ENCODE measurements at places on chromosomes 1 and 21.
A peak's percentile ranks its signal among the peaks of the same experiment; 100 is the strongest.

GRCh38 chr1:26180010-26180506, 2.8 kb downstream of the CNKSR1 start:
- DNase-seq, result no peak

DNA sequence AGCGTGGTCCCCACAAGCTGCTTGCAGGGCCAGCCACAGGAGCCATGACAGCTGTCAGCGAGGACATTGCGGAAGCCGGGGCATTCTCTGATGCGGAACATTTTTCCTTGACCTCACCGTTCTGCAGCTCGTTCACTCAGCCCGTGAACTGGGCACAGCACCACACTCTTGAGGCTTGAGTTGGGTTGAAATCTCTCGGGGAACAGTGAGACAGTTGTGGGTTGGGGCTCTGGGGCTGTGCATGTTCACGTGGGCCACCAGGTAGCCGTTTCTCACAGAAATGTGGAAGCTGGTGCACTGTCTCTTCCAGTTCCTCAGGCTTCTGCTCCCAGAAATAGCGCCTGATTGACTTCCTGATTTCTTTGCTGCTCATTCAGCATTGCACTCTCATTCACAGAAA, 69.8 kb downstream of the SPSB1 start:
- DNase-seq, result no peak

DNA sequence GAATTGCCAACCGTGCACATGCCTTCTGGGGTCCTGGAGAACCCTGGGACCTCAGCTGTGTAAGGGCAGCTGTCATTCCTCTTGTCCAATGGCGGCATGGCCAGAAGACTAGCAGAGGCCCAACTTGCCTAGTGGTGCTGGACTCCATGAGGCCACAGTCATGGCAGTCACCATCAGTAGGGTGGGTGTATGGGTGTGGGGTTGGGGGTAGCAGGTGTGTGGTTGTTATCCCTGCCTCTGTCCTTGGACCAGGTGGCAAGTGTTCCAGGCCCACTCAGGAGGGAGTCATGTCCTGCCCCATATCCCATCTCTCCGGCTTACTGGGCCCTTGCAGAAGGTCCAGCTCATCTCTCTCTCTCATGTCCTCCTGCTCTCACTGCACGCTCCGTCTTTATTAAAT, 1596.2 kb downstream of the MRPL39 start:
- no peak for DNase-seq

- peak; percentile 11 for DNase-seq
Observed at GRCh38 chr1:170375082-170375723, 156.8 kb upstream of the GORAB start.

DNA sequence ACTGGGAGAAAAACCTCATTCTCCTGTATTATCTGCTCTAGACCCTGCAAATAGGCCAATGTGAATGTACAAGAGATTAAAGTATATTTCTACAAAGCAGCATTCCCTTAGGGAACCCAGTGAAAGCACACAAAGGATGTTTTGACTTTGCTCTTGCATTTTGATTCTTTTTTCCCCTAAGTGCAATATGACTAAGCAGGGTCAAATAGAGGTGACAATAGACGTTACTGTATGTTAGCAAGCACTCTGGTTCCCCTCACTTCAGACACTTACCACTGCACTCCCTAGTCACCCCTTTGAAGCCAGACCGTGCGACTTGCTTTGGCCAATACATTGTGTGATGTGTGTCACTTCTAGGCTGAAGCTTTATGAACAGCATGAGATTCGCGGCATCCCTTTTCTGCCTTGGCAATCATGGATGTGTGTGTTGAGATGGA, 209.7 kb downstream of the RHOU start:
- no peak for DNase-seq

DNA sequence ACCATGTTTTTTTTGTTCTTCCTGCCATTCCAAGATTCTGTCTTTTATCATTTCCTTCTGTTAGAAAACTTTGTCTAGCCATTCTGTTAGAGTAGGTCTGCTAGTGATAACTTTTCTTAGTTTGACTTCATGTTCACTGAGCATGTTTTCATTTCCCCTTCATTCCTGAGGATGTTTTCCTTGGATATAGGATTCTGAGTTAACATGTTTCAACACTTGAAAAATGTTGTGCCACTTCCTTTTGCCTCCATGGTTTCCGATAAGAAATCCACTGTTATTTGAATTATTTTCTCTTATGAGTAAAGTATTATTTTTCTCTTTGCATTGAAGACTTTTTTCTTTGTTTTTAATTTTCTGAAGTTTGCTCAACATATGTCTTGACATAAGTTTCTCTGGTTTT, 66.7 kb downstream of the ATP1A1 start:
- DNase-seq, result no peak

GRCh38 chr1:205505076-205505729, 734 bp downstream of the CDK18 start:
- no peak for DNase-seq

- DNase-seq, result no peak
Observed at GRCh38 chr1:110756506-110756905, 81.8 kb upstream of the KCNA3 start.

DNA sequence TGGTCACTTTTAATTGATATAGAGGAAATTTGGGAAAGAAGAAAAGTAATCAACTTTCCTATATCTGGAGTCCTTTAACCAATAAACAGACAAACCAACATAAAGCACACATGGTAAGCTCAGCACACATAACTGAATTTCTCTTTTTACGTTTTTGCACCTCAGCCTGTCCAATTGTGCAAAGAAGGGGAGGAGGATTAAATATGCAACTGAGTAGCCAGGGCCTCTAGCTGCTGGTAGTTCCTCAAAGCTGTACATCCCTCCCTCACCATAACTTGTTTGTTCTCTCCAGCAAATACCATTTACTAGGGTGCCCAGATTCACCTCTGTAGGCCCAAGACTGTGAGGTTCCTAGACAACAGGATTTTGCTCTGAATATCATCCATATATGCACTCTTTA, 25.4 kb downstream of the ST6GALNAC5 start:
- no peak for DNase-seq

DNA sequence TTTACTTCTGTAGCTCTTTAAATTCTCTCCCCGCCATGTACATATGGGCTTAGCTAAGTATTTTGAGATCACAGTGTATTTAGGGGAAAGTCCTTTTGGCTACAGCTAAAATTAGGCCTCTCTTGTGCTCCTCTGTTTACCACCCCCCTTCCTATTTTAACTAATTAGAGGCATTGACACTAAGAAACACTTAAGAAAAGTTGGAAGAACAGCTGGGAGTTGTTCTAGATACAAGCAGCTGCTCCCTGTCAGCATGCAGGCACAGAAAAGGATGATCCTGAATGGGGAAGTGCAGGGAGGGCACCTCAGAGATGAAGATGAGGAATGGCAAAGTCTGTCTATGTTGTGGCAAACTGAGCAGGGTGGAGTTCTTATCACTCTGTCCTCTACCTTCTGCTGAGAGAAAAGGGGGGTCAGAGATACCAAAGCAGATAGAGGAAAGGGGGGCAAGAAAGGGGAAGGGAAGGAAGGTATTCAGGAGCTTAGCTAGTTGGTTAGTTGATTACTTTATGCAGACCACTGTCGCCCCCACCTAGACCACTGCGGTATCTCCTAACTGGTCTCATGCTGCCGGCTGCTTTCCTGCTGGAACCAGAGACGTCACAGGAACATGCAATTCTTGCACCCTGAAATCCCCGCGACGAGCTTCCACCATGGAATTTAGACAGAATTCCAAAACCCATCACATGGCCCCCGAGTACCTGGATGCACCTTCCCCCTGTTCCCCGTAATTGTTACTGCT, 82.4 kb upstream of the HOOK1 start:
- peak; percentile 32 for DNase-seq

DNA sequence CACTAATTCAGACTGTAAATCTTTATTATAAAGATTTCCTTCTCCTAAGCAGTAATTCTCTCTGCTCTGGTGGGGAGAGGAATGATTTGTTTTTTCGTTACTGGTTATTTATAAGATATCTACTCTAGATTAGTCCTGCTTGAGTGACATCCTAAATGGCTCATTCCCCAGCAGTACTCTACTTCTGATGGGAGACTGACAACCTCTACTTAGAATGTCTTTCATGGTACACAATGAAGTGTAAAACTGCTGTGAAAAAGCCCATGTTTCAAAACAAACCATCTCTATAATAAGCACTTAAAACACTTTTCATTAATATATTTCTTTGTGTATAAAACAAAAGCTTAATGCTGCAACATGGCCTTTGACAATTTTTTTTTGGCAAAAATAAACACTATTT, 33.9 kb upstream of the ESRRG start:
- no peak for DNase-seq

- DNase-seq, result no peak
Observed at GRCh38 chr21:17976139-17976538, 157.0 kb upstream of the C21orf91 start.

DNA sequence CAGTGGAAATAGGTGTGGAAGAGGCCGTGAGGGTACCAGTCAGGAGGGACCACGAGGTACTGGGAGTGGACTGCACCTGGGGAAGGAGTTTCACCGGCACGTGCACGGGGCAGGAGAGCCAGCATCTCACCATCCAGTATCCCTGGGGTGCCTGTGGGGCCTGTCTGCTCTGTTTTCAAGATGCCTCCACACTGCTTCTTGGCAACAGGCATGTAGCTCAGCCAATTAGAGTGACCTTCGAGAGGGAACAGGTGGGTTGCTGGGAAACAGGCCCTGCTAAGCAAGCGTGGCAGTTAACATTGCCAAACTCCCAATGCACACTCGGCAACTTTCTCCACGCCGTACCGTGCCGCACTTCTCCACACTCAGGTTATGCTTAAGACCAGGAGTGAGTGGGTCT, 17.7 kb downstream of the KCNC4 start:
- DNase-seq, result no peak

DNA sequence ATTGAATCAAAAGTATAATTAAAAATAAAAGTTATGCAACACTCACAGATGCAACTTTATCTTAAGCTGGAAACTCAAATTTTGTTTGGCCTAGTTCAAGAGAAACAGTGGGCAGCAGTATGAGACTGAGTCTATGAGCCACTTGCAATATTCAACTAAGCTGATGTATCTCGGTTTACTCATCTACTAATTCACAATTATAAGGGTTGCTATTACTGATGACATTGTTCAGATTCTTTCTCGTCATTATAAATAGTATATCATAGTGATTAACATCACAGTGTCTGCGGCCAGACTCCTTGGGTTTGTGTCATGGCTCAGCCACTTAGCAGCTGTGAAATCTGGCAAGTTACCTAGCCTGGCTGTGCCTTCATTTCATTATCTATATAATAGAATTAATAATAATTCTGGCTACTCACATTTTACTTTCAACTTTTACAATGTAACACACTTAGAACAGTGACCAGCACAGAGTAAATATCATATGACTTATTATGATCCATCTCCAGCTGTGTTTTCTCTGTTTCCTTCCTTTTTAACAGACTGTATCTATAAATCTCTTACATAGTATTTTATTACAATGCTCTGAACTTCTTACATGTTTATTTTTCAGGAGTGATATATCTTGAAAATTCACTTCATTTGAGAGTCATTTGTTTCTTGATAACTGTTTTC, 194.3 kb upstream of the RGS18 start:
- DNase-seq, result peak; percentile 64

- peak; percentile 63 for DNase-seq
Observed at GRCh38 chr1:23673086-23673813, 18.4 kb upstream of the RPL11 start.

DNA sequence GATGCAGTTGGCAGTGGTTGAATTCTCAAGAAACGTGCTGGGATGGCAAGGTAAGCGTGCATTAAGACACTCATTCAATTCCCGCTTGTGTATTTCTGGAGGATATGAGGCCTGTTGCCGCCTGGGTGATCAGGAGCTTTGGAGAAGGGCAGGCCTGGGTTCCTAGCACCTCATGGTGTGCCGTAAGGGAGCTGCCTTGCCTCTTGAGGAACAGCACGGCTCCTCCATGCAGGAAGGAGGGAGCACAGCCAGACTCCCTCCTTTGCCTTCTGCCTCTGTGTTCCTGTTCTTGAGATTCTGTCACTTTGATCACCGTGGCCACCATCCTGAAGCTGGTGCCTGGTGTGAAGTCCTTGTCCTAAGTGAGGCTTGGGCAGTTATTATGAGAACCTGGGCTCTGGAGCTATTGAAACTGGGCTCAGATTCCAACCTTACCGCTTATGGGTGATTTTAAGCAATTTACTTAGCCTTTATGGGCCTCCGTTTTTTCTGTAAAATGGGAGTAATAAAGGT, 18.3 kb downstream of the SLFNL1 start:
- DNase-seq, result no peak

DNA sequence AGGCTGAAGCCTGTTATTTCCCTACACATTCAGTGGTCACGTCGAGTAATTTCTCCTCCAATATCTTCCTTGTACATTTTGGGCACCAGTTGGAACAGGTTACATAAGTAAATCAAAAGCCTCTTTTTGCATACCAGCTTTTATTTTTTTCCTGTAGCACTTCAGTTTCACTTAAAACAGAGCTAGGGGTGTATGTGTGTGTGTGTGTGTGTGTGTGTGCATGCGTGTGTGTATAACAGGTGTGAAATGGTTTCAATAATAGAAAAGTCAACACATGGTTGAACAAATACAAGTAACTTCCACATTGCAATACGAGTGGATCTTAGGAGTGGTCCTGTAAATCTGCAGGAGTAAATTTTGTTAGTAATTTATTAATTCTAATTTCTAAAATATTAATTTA, 3.0 kb upstream of the MAN1A2 start:
- DNase-seq, result no peak

GRCh38 chr1:201605385-201606010, 66.6 kb downstream of the NAV1 start:
- no peak for DNase-seq

- no peak for DNase-seq
Observed at GRCh38 chr1:91610102-91610501, 109.5 kb downstream of the CDC7 start.

DNA sequence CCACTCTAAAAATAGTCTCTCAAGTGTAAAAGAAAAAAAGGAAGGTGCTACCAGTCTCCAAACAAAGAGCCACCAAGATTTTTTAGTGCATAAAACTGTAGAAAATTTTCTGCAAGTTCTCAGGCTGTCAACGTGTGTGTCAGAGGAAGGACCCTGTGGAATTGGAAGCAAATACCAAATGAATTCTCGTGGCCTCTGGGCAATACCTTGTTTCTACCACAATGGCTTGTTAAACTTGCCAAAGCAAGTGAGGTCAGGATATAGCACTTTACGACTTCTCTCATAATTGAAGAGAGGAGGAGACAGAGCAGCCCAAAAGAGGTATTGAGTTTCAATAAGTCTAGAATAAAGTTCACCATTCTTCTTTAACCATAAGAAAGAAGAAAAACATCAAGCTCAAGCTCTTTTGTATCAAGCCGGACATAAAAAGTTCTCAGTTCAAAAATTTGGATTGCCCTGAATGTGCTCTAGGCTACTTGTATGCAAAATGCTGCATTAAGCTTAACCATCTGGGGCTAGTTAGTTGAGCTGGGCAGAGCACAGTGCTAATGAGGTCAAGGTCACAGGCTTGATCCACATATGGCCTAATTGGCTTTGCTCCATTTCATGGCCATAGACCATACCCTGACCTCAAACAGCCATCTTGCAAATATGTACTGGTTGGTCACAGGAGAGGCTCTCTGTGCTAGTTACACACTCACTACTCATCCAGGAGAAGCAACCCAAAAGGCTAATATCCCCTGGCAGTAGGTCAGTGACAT, 60.5 kb downstream of the TBX15 start:
- no peak for DNase-seq

Measured in HCEC 1CT (cell line).